Activated CD4-positive, alpha-beta T cell treated with anti-CD3 and anti-CD28 coated beads, Interleukin-2, amount 10 ng/mL, durations not matched to agents 7 days and 5 days (primary cell): ENCODE measurements at places on chromosomes 4 and X. TPM values are rescaled to one million over a fixed set of nuclear protein-coding genes. Genes with fewer than 3 reads are reported as not detected.

The UGT2B15 gene
- total RNA-seq, result not detected

The FRG2 gene
- not detected for total RNA-seq

The GPR173 gene
- total RNA-seq, result not detected

DNA sequence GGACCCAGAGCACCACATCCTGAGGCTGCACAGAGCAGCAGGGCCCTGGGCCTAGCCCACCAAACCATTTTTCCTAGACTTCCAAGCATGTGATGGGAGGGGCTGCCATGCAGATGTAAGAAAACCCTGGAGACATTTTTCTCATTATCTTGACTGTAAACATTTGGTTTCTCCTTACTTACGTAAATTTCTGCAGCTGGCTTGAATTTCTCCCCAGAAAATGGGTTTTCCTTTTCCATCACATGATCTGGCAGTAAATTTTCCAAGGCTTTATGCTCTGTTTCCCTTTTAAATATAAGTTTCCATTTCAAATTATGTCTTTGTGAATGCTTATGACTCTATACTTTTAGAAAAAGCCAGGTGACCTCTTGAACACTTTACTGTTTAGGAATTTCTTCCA, 945.9 kb upstream of the NDST4 start:
- DNase-seq, result no peak

DNA sequence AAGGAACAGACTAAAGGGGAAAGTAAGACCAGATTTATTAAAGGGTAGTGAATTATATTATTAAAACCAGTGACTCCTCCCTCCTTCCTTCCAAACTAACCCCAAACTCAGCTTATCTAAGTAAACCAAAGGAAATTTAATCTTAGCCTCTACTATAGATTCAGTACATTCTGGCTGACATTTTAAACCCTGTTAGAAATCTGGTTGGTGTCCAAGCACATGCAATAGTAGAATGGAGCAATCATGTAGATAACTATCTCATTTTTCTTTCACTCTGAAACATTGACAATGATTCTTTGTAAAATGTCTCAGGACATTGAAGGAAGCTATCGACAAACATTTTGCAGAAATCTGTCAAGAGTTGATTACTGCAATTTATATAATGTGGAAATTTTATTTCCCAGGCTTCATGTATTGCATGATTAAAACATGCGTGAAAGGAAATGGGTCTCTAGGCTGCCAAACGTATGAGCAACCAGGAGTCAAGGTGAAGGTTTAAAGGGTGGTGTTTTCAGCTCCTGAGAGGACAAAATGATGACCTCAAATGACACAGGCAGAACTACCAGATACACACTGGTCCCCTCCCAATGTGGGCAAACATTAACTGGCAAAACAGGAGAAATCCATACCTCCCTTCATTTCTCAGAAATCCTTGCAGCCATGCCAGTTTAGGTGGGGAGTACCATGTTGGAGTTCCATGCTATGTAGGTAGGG, 58.2 kb upstream of the RBM47 start:
- DNase-seq, result no peak

- no peak for DNase-seq
These were observed 91.9 kb upstream of the MAPK10 start for GRCh38 chr4:86451560-86452330.

- DNase-seq, result no peak
These were observed 141.6 kb downstream of the SPATA18 start for GRCh38 chr4:52192721-52193135.
